ENCODE measurements at places on chromosomes 6 and 20.

GRCh38 chr6:75155631-75156030, 50.2 kb downstream of the COL12A1 start:
- DNase-seq, result no peak

- DNase-seq, result no peak
These were observed 168.5 kb upstream of the ATXN1 start for GRCh38 chr6:16929809-16930208.

GRCh38 chr6:150363733-150364132, 5.1 kb upstream of the IYD start:
- no peak for DNase-seq

- no peak for DNase-seq
These were observed 258.3 kb downstream of the ANKRD60 start for GRCh38 chr20:57970116-57970515.

DNA sequence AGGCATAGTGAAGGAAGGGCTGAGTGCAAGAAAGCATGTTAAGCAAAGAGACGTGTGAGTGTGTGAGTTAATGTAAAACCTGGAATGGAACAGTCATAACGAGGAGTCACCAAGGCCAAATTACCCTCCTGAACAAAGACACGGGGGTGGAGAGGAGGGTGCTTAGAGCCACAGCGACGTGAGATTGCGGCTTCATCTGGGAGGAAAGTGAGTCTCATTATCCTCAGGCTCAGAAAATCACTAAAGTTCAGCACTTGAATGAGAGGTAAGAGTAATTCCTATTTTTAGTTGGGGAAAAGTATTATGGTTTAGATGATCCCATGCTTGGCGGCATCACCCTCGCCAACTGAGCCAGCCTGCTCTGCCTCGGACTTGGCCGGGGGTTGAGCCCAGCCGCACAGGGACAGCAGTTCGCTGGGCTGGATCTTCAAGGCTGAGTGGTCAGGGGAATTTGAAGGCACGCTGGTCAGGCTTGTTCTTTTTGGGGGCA, 136.6 kb downstream of the DTNBP1 start:
- no peak for DNase-seq

DNA sequence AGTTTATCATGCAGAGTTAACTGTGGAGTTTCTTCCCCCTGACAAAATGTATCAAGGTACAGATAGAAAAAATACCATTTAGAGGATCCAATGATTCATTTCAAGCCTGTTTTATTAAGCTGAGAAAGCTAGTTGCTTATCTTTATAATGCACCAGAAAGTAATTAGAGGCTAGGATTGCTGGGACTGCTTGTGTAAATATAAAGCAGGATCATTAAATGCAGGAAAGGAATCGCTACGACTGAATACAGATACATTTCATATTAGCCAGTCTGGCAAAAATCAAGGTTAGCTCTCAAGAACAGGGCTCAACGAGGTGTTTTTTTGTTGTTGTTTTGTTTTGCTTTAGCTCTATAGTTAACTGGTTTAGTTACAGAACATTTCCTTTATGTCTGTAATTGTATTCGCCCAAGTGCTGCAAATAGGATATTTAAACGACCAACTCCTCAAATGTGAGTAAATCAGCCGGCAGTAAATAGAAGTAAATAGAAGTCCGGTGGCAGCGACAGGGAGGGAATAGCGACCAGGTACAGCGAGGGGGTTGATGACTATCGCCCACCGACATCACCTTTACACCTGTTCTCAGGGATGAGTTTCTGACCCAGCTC, 748 bp downstream of the UBE2J1 start:
- no peak for DNase-seq

- no peak for DNase-seq
These were observed 147.8 kb downstream of the TBC1D7 start for GRCh38 chr6:13180538-13180937.

DNA sequence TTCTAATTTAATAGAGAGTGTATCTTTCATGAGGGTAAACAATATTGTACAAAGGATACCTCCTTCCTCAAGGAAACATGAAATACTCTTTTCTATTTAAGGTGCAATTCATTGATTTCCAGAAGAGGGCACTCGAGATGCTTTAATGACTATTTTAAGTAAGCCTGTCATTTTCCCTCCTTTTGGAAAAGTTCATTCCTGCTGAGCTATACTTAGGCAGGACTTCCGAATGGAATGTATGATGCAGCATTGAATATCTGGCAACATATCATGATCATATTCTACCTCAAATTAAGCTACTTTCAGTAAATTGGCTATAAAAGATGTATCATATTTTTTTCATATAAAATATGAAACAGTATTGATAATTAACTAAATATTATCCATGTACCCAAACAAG, 5.0 kb downstream of the DST start:
- DNase-seq, result no peak

- no peak for DNase-seq
These were observed at the start of gene KCNK16 for GRCh38 chr6:39322306-39322850. TSS of gene KCNK16 (minus strand) at chr6:39322702. CDS start at chr6:39322540, 162 bp downstream.

GRCh38 chr6:885051-885590, 192.2 kb upstream of the EXOC2 start:
- DNase-seq, result no peak

- no peak for DNase-seq
These were observed 104.6 kb upstream of the TNFAIP3 start for GRCh38 chr6:137762168-137763090.

DNA sequence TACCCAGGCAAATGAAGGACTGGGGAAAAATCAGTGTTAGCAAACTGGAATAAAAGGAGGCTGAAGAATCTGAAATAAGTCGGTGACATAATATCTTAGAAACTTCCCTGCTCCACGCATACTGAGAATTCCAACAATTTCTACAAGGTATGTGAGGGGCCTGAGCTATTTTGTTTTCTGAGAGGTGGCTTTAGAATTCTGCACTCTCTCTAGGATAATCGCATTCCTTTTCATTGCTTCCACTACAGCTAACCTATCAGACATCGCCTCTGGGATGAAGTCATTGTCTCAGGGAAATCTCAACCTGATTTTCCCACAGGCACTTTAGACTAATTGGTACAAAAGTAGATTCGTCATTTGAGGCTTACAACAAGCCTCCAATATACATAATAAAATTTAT, 740.8 kb downstream of the PHF3 start:
- no peak for DNase-seq

DNA sequence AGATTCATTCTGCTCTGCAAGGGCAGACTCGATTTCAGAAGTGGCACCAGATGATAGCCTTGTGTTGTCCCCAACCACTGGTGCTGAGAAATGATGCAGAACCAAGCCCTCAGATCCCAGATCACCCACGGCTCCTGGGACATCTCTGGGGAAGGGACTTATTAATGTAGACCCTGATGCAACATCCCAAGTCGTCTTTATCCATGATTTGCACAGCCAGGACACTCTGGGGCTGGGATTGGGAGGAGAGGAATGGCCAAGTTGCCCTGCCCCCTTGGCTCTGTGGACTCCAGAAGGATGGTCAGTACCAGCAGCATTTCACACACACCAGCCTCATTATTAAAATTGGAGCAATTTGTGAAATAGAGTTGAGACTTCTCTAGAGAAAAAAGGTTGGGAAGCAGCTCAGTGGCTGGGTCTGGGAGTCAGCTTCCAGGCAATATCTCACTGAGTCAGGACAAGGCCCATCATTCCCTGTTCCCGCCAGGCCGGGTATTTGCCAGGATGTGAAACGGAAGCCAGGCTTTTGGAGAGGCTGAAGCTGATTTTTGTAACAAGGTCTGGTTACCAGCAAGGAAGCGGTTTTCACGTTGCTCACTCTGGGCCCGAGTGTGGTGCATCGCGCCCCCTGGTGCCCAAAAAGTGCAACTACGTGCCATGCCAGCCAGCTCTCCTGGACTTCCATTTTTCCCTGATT, 67.4 kb downstream of the ZBTB2 start:
- peak; percentile 56 for DNase-seq
